ENCODE measurements at places on chromosomes 11 and 22.

DNA sequence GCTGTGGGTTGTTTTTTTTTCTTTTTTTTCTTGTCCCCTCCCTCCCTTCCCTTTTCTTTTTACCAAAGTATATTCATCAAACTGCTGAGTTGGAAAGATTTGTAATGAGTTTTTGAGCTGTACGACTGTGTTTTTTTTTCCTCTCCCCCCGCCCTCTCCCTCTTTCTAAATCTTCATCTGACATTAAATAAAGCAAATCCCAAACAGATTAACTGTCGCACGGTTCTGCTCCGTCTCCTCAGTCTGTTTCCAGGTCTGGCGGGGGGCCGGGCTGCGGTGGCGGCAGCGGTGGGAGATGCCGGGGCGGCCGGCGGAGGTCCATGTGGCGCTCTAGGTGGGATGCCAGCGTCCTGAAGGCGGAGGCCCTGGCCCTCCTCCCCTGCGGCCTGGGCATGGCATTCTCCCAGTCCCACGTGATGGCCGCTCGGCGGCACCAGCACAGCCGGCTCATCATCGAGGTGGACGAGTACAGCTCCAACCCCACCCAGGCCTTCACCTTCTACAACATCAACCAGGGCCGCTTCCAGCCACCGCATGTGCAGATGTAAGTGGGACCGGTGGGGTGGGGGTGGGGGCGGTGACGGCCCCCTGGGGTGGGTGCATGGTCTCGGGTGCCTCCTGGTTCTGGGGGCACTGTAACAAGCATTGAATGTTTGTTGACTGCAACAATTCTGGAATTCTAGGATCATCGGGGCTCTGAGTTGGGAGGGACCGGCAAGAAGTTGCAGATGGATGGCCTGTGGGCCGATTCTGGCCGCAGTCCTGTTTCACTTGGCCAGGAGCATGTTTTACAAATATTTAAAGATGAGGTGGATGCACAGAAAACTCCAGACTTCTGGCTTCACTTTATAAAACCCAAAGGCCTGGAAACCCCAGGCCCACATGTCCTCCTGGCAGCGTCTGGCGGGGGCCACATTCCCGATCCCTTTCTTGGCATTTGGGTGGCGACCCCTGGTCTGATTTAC, 13.1 kb downstream of the MPPED1 start:
- no peak for DNase-seq

- no peak for DNase-seq
Measured at GRCh38 chr11:27703481-27703880, 3.2 kb upstream of the BDNF start.

DNA sequence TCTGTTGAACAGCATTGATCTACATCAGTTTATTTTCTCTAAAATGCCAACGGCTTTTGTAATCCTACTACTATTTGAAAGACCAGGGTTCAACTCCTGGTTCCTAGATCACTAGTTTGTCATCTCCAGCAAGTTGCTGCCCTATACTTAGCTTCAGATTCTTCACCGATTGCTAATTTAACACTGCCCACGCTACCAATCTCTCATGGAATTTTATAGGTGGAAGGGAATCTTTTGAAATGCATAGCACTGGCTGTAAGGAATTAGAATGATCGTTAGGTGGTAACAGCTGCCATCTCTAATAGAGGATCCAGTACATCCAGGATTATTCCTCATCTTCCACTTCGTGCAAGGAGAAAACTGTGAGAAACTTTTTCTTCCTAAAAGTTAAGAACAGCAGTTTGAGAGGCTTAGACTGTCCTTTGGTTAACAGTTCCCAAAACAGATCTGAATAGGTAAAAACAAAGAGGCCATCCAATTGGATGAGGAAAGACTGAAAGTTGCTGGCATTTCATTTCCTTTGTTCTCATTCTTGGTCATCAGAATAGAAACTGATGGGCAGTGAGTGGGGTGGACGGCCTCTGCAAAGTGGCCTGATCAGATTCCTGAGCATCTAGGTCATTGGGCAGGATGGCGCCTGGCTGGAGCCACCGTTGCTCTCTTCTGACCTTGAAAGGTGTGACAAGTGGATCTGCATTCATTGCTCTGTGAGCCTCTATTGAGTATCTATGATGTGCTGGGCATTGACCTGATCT, 236.3 kb upstream of the SORL1-AS1 start:
- no peak for DNase-seq

GRCh38 chr11:134401825-134402809, 9.9 kb downstream of the B3GAT1 start:
- no peak for DNase-seq

DNA sequence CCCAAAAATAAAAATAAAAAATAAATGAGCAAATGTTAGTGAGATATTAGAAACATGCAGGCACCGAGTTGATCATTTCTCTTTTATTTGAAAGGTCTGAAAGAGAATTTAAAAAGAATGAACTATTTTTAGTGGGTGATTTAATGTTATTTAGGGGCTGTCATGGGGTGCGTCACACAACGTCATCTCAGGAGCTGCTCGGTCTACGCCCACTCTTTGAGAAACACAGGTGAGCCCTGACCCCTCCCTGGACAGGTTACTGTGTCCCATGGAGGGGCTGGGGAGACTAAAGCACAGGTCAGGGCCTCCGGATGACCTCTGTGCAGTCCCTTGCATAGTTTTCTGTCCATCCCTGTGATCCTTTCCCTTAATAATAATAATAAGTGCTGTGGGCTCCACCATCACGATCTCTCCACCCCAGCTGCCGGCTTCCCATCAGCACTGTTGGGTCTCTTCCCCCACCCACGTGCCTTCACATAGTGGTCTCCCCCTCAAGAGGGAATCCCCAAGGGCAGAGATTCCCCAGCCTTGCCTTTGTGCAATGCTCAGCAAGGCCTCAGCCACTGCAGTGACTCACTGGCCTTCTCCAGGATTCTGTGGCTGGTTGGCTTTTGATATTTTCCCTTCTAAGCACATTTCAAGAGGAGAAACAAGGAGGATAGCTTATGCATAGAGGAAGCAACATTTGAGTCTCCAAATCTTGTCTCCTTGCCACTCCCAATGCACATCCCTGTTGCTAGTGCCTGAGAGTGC, 159.9 kb downstream of the TTC17 start:
- DNase-seq = no peak

DNA sequence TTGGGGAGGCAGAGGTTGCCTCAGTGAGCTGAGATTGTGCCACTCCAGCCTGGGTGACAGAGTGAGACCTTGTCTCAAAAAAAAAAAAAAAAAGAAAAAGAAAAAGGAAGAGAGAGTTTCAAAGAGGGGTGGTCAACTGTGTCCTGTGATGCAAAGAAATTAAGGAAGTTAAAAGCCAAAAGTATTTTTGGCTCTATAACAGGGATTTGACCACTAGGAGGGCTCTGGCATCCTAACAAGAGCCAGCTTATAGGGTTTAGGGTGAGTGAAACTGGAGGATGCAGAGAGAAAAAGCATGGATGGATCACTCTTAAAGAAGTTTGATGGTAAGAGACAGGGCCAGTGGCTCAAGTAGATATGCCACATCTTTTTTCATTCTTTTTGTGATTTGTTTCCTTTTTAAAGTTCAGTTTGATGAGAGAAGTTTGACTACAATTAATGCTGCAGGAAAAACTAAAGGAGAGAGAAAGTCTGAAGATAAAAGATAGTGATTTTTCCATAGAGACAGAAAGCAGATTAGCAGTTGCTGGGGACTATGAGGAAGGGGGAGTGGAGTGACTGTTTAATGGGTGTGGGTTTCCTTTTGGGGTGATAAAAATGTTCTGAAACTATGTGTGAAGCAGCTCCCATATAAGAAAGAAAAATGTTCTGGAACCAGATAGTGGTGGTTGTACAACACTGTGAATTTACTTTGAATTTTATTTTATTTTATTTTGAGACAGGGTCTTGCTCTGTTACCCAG, 11.1 kb upstream of the MICAL2 start:
- no peak for DNase-seq

GRCh38 chr11:64790205-64791095, 12.1 kb upstream of the SF1 start:
- DNase-seq = no peak

- DNase-seq = peak; percentile 70
Measured at GRCh38 chr22:45341498-45341897, 31.8 kb downstream of the FAM118A start.

DNA sequence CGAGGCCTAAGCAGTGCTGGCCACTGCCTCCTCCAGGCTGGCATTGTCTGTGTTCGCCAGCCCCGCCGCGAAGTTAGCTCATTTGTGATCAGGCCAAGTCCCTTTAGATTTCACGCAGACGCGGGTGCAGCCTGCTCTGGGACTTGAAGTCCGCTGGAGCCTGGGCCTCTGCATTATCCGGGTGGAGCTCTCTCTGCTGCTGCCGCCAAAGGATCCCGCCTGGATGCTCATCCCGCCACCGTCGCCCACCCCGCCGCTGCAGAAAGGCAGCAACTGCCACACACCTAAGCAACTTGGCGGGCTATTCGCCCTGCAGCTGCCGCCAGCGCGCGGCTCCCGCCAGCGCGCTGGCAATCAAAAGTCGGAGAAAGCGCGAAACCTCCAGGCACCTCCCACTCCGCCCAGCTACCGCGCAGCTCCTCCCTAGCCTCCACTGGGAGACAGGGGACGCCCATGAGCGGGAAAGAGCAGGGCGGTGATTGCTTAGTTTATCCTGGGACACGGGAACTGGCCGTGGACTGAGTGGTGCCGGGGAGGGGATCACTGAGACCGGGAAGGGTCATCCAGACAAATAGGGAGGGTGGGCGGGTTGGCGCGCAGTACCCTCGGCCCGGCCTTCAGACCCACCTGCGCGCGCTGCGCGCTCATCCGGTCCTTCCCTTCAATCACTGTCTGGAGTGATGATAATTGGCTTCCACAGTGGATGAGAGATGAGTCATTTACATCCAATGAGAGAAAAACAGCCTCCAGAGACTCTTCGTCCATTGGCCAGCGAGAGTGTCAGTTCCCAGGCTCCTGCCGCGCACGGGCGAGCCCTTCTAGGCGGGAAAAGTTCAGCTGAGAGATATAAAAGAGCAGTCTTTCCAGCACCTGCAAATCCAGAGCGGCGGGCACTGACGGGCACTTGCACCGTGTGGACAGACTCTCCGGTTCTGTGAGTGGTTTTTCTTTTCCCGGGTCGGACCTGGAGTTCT, at the start of gene FAM111B:
FAM111B (plus strand) TSS at position 875 of the 974 bp plus-strand sequence. CDS start 2,389 bp downstream, outside the sequence.
- peak; percentile 97 for DNase-seq

DNA sequence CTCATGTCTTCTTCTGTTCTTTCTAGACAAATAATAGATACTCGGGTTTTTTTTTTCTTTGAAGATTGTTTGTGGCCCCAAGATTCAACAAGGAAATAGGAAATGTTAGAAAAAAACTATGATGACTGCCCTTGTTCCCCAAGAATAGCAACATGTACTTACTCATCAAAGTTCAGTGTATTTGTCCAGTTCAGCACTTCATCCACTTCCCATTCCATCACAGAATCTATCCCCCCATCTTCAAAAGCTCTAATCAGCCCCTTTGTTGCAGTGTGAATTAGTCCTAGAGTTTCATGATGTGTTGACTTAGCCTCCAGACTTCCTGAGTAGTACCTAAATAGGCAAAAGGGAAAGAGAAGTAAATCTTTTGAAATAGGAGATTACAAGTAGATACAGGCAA, 74.3 kb downstream of the C11orf65 start:
- no peak for DNase-seq

DNA sequence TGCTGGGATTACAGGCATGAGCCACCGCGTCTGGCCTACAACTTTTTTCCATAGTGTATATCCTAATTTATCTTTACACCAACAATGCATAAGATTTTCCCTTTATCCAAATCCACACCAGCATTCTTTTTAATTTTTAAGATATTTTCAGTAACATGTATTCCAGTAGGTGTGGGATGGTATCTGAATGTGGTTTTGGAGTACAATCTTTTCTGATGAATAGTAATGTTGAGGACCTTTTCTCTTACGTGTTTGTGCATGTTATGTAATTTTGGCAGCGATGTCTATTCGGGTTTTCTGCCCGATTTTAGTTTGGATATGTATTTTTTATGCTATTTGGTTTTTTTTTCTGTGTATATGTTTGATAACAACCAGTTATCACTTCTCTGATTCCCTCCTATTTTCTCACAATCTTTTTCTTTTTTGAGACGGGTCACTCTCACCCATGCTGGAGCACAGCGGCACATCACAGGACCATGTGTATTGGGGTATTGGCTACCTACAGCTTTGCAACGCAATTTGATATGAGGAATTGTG, 114.6 kb upstream of the GRK3 start:
- no peak for DNase-seq

GRCh38 chr11:131924457-131925201, 554.2 kb downstream of the NTM start:
- no peak for DNase-seq

GRCh38 chr11:107732689-107733051, 20.8 kb upstream of the SLN start:
- DNase-seq = no peak

DNA sequence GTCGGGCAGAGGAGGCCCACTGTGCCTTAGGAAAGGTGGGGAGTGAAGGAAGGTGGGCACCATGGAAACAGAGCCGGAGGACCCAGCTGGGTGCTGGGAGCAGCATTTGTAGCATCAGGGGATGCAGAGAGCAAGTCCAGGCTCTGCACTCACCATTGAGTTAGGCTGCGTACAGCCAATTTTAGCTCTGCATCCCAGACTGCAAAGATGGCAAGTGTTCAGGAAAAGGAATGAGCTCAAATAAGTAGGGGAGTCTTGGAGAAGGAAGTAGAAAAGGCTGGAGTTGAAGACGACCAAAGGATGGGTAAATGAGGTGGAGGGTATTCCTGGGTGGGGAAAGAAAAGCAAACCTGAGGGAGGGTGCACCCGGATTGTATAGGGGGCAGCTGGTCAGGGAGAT, 31.6 kb upstream of the ETS1 start:
- no peak for DNase-seq

DNA sequence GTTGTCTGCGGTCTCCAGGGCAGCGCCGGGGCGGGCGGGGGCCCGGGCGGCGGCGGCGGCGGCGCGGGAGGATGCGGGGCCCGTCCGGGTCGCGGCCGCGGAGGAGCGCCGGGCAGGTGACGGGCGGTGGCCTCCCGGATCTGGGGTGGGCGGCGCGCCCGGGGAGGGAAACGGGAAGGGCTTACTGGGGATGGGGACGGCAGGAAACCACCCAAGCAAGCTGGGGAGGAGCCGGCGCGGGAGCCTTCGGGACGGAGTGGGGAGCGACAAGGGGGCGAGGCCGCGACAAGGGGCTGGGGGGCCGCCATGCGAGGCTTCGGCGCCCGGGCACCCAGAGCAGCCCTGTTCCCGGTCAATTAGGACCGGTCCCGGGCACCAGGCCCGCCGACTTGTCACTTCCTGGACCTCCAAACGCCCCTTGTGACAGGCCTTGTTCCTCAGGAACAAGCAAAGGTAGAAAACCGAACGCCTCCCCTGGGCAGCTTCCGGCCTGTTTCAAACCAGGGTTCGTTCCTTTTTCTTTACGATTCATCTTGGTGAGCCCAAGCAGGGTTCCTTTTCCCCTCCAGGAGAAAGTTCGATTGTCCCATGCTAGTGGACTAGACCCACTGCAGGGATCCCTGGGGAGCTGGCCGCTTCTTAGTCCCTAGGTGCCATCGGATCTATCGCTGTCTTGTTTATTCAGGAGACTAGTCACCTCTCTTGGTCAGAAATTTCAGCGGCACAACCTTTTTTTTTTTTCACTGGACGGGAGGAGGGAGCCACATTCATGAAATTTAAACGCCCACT, 492 bp downstream of the JHY start:
- DNase-seq = peak; percentile 84

GRCh38 chr11:33642461-33643166, 58.0 kb downstream of the C11orf91 start:
- peak; percentile 35 for DNase-seq
